Activated CD8-positive, alpha-beta T cell treated with anti-CD3 and anti-CD28 coated beads, Interleukin-2, amount 10 ng/mL, durations not matched to agents 7 days and 5 days (primary cell): ENCODE measurements at places on chromosomes 6 and 20. TPM values are rescaled to one million over a fixed set of nuclear protein-coding genes. Genes with fewer than 3 reads are reported as not detected.

The KCNS1 gene
- 0.11 TPM for total RNA-seq

The SLC17A3 gene
- 0.55 TPM for total RNA-seq

GRCh38 chr6:125910527-125910926 is 46.0 kb upstream of the HINT3 start:
- no peak for DNase-seq

DNA sequence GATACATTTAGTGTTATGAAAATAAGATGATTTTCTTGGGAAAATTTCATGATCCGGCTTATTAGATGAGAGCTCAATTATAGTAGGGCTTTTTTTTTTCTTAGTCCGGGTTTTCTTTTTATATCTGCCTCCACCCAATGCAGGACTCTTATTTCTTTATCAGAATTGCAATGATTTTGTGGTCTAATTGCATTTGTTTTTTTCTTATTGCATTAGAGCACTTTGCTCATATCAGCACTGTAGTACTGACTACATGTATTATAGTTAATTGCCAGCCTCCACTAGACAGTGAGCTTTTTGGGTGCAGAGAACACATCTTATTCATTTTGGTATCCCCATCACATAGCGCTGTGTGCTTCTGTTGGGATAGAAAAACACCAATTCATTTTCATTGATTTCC is 50.0 kb downstream of the FBXO5 start:
- DNase-seq = no peak

GRCh38 chr6:108983151-108983550 is 111.5 kb downstream of the SESN1 start:
- no peak for DNase-seq
